ENCODE measurements at places on chromosomes 7 and 10. TPM values are rescaled to one million over a fixed set of nuclear protein-coding genes. Genes with fewer than 3 reads are reported as not detected.

DNA sequence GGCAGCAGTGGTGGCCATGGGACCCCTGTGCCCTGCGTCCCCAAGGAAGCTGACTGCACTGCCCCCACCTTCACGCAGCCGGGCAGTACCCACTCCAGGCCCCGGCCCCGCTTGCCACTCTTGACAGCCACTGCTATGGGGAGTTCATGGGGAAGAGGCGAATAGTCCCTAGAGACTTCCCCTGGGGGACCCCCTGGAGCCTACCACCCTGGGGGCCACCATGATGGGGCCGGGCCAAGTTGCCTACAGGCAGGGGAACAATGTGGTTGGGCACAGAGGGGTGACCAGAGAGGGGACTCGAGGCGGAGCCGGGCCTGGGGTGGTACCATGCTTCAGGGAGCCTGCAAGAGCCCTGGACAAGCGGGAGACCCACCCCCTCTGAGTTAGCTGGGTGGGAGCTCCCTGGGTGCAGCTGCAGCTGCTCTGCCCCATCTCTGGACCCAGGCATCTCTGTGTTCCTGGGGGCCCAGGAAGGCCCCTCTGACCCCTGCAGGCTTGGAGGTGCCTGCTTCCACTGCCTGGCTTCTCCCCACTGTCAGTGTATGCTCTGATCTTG lies 567.6 kb downstream of the GRM8 start:
- DNase-seq: no peak

The TRPV5 gene
- total RNA-seq: not detected

- no peak for DNase-seq
Observed at GRCh38 chr7:102425639-102426267, 7.6 kb upstream of the ORAI2 start.

The GRM3 gene
- not detected for total RNA-seq

- no peak for DNase-seq
Observed at GRCh38 chr10:80152820-80153219, 20.3 kb downstream of the PLAC9 start.

GRCh38 chr10:7786430-7786829 lies 1.4 kb downstream of the KIN start:
- no peak for DNase-seq

DNA sequence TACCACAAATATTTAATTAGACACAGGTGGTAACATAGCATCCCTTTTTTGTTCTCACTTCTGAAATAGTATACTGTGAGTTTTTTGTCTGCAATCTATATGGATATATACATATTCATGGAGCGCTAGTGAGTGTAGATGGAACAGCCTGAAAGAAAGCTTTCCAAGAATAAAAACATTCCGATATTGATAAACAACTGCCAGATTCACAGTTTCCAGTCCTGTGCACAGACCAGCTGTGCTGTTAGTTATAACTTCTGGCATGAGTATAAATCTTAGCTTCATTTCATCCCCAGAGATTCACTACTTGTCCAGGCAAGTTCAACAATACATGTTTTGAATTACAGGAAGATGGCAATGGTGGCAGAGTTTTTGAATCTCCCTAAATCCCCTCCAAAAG lies 467.1 kb upstream of the STEAP1 start:
- DNase-seq: no peak

The METTL2B gene
- total RNA-seq: 55.7 TPM

- DNase-seq: no peak
Observed at GRCh38 chr10:129942936-129943715, 20.9 kb downstream of the EBF3 start.

The CREB5 gene
- 19.4 TPM for total RNA-seq

DNA sequence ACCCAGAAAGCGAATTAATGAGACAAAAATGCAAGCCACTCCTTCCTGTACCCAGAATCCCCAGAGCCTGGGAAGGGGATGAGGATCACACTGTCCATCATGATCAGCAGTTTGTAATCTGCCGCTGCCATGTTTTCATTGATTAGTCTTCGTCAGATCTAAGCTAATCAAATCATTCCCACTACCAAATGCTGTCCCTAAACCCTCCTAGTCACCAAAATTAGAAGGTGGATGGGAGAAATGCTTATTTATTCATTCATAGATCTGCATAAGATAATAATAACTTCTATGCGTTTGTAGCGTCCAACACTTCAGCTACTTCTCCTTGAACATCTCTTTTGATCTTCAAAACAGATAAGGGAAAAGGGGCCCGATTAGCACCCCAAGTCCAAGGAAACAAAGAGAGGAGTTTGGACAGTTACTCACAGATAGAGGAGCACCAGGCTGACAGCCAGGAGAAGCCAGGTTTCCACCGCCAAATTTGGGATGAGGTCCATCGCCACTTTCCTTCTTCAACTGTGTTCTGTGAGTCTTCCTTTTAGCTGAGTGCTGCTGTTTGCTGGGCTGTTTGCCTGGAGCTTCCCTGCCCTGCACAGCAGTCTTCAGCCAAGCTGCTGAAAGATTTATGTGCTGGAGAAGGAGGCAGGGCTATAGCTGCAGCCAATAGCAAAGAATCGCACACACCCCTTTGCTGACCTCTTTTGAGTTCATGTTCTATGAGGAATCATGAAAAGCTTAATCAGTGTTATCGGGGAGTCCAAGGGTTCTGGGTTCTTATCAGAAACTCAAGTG lies at the start of gene CYP3A5:
CYP3A5 (minus strand) TSS at position 597 of the 792 bp plus-strand sequence; CDS start at position 497, 100 bp downstream.
- no peak for DNase-seq

GRCh38 chr7:43666938-43667337 lies 62.4 kb downstream of the COA1 start:
- no peak for DNase-seq

GRCh38 chr10:23192712-23193434 lies 761 bp downstream of the PTF1A start:
- DNase-seq: no peak

The PTF1A gene
- total RNA-seq: not detected

The NRCAM gene
- total RNA-seq: 22.8 TPM

The MACC1 gene
- 1.2 TPM for total RNA-seq

DNA sequence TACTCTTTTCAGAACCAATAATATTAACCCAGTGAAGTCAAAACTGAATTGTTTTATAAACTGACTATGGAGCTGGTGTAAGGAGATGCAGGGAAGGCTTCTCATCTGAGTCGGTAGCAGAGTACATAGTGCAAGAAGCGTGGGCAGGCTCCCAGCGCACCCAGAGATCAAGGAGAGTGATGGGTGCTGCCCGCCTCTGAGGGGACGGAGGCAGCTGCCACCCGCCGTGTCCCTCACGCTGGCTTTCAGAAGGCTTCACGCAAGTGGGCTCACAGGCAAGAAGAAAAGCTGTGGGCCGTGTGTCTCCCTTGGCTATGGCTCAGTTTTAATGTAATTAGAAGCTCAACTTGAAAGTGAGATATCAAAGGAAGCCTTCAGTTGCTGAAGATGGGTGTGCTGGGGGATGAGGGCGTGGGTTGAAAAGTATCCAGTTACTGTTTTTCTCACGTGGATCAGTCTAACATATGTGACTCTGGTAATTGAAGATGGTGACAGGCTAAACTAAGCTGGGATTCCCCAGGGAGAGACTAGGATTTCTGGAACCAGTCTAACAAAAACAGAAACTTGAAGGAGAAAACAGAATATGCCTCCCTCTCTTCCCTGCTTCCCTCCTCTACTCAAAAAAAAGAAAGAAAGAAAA lies 159.9 kb downstream of the MGMT start:
- DNase-seq: no peak

DNA sequence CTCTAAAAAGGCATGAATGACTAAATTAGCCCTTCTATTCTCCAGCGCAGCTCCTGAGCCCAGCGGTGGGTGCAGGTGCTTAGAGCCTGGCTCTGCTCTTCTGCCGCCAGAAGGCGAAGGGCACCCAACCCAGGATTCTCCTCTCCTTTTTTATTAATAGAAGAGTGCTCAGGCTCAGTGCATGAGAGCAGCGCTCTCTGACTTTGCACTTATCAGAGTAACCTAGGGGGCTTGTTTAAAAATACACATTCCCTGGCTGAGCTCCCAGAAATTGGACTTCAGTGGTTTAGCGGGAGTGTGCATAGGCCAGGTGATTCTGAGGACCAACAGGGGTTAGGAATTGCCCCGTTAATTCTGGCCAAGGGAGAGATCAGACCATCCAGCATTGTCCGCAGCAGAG lies 1.7 kb upstream of the PFKP start:
- DNase-seq: no peak

The PIP gene
- total RNA-seq: not detected

DNA sequence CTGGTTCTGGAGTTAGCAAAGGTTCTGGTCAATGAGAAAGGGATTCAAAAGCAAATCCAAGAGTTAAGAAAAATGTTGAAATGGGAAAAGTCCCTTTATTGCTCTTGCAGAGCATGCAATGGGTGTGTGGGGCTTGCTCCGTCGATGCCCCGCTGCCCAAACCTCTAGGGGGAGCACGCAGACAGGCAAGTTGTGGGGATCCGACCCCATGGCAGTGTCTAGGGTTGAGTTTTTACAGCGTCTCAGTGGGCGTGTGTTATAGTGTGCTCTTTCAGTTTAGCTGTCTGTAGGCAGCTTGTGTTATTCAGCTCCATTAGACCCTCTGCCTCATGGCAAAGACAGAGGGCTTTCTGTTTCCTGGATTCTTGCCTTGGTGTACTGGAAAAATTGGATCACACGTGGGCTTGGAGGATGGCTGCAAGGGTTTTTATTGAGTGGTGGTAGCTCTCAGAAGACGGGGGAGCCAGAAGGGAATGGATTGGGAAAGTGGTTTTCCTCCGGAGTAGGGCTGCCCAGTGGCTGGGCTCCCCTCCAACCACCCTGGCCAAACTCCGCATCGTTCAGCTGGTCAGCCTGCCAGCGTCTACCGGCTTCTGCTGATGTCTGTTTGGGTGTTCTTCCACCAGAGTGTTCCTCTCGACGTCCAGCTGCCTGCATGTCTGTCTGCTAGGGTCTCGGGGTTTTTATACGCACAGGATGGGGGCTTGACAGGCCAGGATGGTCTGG lies 102.3 kb upstream of the PLXDC2 start:
- DNase-seq: peak; percentile 56

- DNase-seq: no peak
Observed at GRCh38 chr10:5601826-5602495, 64.4 kb downstream of the ASB13 start.

The NSMCE4A gene
- total RNA-seq: 38.9 TPM

DNA sequence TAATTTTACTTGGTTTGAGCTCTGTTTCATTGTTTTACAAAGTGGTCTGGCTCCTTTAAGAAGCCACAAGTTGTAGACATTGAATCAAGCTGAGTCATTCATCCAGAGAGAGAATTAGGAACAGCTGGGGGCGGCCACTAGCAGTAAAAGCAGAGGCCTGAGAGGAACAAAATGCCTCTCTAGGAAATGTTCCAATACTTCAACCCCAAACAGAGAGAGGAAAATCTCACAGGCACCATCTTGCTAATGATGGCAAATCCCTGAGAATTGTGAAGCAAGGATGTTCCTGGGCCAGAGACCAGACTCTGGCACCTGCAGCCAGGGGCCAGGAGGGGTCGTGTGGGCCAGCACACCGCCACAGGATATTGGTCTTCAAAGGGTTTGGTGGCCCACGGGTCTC lies 26.5 kb upstream of the TRIL start:
- DNase-seq: peak; percentile 38

The CPA2 gene
- not detected for total RNA-seq
